ENCODE measurements at places on chromosomes 11 and 22.

GRCh38 chr11:68016904-68017817 is 7.0 kb downstream of the ALDH3B1 start:
- no peak for DNase-seq

GRCh38 chr11:119593346-119593745 is 135.7 kb downstream of the NECTIN1 start:
- no peak for DNase-seq

DNA sequence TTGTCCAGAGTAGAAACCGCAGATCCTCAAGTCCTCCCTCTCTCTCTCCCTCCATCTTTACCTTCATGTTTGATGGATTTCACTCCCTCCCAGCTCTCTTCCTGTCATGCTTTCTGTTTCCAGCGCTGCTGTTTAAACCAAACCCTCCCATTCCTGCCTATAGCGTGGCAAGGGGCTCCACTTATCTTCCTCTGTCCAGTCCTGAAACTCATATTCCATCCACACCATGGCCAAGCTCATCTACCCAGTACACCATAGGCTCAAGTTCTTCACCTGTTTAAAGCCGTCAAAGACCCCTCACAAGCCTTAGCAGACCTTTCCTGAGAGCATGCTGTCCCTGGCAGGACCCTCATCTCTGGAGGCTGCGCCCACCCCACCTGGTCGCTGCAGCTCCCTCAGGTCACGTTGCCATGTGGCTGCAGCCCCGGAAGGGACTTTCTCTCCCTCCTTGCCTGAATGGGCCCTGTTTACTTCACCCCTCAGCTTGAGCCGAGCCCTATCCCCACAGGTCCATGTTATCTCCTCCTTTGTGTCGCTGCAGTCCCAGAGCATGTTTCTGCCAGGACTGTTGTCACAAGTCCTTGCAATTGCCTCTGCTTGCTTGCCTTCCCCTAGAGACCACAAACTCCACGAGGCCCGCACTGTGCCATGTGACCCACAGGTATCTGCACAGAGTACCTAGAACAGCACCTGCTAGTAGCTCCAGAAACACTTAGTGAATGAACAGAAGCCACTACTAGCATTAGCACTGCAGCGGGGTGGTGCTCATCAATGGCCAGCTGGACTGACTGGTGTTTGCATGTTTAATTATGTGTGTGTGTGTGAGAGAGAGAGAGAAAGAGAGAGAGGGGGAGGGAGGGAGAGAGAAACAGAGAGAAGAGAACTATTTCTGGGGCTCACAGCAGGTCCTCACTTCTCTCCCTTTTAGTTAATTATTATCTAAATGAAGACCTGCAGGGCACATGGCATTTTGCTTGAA is 149.4 kb upstream of the SNX19 start:
- no peak for DNase-seq

GRCh38 chr22:35092406-35092805 is 26.4 kb downstream of the ISX start:
- no peak for DNase-seq

DNA sequence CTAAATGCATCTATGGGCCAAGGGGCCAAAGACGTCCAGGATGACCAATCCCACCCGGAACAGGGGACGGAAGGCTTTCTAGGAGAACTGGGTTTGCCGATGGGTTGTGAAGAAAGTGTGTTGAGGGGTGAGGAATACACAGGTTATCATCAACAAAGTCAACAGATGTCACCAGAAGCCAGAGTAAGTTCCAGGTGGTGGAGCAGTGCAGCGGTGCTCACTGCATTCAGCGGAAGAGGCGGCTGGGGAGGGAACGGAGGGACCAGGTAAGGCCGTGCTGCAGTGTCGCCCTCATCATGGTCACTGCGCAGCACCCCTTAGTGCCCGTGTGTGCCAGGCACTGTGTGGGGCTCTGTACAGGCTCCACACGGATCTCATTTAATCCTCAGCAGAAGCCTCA is 176.0 kb downstream of the EFCAB6 start:
- no peak for DNase-seq

- DNase-seq, result no peak
Observed at GRCh38 chr11:99682646-99683045, 661.9 kb downstream of the CNTN5 start.

- DNase-seq, result no peak
Observed at GRCh38 chr11:75697906-75698581, 19.6 kb upstream of the MOGAT2 start.

GRCh38 chr11:1035577-1036283 is 788 bp downstream of the MUC6 start:
- DNase-seq, result no peak

- no peak for DNase-seq
Observed at GRCh38 chr11:16528639-16529038, 172.3 kb upstream of the SOX6 start.

DNA sequence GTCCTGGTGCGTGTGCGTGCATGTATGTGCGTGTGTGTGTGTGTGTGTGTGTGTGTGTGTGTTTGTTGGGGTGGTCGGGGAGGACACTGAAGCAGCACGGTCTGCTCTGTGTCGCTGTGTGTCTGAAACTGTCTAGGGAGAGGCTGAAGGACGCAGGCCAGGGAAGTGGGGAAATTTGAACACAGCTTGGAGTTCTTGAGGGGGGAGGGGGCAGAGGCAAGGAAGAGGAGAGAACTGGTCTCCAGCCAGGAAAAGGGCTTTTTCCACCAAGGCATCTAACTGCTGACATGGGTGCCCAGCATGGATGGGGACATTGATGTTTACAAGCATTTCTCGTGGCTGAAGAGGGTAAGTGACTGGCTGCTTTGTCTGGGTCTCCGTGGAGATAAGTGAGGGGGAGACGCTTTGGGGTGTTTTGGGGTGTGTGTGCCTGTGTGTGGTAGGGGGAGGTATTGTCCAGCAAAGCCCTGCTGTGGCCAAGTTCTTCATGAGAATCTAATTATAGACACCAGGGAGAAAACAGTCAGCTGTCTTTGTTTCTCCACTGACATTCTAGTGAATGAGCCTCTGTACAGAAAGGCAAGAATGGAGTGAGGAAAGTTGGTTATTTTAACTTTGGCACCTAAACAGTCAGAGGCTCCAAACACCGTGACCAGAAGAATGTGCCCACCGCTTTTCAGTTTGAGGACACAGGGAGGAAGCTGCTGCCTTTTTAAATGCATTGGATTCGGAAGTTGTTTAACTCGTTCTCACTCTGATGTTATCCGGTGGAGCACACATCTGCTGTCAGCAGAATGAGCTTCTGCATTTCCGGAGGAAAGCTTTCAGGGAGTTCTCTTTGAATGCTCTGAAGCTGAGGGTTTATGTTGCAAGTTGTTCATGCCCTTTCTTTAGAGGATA is 63.7 kb downstream of the PPFIBP2 start:
- no peak for DNase-seq

- no peak for DNase-seq
Observed at GRCh38 chr11:59756558-59756840, 1.3 kb downstream of the STX3 start.

DNA sequence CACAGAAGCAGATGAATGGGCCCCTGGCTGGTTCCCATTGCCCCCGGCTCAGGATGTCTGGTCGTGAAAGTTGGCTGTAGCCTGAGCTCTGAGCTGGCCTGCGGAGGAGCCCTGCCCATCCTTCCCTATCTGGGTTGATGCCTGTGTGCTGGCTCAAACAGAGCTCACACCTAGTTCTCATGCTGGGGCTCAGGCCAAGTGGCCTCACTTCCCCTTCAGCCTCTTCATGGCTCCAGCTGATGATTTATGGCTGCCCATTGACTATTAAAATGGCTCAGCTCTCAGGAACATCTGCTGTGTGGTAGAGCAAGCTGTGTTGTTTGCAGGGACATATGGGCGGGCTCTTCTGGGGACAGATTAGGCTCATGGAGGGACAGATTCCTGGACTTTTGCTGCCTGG is 64.7 kb downstream of the ADAMTS15 start:
- no peak for DNase-seq

DNA sequence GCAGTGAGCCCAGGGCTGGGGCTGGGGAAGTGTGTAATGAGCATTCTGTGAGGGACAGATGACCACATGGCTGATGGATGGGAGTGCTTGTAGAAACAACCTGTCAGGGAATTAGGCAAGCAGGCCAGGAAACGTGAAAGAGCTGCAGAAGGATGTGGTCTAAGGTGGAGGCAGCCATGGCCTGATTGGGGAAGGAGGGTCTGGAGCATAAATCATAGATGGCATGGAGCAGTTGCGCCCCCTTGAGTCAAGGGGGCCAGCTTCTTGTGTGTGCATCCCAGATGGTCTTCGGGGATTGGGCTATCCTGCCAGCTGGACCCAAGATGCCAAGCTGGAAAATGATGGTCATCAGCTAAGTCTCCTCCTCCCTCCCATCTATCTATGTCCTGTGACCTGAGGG is 119.4 kb upstream of the CLPB start:
- DNase-seq, result no peak

DNA sequence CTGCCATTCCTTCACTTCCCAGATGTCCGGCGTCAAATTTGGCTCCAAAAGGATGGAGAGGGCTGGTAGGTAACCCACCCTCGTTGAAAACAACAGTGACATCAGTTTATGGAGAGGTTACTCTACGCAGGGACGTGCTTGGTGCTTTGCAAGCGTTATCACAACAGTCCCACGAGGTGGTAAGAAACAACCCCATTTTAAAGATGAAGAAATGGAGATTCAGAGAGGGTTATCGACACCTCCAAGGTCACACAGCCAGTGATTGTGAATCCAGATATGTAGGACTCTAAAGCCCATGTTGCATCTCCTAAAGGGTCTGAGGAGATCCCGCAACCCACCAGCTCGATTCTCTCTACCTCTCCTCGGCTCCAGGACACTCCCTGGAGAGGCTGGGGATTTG is 773 bp downstream of the MIAT start:
- no peak for DNase-seq

DNA sequence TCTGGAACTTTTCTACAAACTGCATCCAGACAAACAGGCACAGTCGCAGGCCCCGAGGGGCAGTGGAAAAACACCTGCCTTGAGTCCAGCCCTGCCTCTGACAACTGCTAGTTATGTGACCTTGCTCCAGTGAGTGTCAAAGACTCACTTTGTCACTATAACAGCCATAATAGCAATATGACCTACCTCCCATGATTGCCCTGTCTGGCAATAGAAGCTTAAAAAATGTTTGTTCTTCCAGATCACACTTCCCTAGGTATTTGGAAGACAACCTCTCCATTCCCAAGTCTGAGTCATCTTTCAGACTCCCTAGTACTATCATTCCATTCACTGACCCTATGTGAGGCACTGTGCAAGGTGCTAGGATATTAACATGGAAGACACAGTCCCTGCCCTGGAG is 74.5 kb downstream of the RPL27A start:
- DNase-seq, result no peak

- peak; percentile 20 for DNase-seq
Observed at GRCh38 chr22:37176464-37177061, 11.5 kb downstream of the C1QTNF6 start.

DNA sequence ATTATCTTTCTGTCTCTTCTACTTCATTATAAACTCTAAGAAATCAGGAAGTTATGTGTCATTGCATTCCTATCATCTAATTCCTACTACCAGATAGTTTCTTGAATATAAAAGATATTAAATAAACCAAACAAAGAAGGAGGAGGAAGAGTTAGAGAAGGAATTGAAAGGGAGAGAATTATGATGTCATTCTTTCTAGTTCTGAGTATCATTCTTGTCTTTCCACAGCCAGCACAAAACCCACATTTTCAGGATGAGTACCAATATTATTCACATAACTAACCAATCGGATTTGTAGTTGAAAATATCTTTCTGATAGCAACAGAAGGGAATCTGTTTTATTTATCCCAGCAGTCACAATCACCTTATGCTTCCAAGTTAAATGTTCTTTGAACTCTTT is 13.3 kb downstream of the MS4A13 start:
- no peak for DNase-seq

DNA sequence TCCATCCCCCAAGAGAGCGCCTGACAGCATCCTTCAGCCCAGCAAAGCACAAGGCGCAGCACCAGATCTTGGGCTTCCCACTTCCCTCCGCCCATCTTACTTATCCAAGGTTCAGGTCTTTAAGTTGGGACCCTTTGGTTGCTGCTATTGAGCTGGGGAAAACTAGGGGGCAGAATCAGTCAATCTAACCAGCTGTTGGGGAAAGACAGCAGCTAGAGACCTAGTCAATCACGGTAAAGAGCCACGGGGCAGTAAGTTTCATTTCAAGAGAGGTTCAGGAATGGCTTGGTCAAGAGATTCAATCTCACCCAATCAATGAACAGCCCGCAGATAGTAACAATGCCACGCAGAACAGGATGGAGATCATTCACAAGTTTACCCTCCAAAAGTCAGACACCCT is 1.7 kb downstream of the ABTB2 start:
- DNase-seq, result no peak

DNA sequence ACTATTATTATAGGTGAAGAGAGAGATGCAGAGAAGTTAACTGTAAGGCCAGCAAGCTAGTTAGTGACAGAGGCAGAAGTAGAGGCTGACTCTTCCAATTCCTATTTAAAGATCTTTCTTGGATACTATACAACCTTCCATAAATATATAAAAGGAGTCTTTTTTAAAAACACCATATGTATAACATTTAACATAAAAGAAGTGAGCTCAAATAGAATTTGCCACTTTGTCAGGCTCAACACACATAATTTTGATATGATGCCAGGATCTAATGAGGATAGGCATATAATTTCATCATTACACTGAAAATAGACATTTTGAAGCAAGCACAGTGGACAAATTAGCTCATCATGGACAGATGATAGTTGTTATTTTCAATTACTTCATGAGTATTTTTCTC is 64.1 kb upstream of the MPPED2 start:
- no peak for DNase-seq

DNA sequence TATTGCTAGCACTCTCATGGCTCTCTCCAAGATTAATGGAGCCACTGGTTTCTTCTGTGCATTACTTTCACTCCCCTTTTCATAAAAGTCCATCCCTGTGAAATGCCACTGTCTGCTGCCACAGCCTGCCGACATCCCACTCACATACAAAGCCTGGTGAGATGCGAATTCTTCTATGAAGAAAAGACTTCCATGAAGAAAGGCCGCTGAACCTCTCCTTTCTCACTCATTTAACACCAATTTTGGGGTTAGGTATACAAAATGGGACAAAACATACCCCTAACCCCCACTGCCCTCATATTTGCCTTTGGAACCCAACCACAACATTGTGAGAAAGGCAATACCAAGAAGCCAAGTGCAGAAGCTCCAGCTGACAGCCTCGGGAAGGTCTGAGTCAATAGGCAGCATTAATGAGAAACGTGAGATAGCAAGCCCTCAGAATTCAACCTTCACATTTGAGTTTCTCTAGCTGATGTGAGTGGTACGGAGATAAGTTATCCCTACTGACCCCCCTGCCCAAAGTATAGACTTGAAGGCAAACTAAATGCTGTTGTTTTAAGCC is 156.4 kb downstream of the ATG16L2 start:
- DNase-seq, result no peak

GRCh38 chr11:37141707-37142106 is 543.7 kb upstream of the RAG2 start:
- no peak for DNase-seq

DNA sequence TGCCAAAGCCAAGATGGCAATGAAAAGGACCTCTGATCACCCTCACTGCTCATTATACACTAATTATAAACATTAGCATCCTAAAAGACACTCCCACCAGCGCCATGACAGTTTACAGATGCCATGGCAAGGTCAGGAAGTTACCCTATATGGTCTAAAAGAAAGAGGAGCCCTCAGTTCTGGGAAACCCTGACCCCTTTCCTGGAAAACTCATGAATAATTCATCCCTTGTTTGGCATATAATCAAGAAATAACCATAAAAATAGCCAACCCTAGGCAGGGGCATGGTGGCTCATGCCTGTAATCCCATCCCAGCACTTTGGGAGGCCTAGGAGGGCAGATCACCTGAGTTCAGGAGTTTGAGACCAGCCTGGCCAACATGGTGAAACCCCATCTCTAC is 12.7 kb upstream of the CAPN5 start:
- DNase-seq, result no peak

- DNase-seq, result no peak
Observed at GRCh38 chr11:111548525-111548924, 8.0 kb downstream of the LAYN start.

All from activated T-cell treated with anti-CD3 and anti-CD28 coated beads, Interleukin-2, amount 50 U/mL, for 1 hour (primary cell).